ENCODE measurements at places on chromosomes 16 and 17.

DNA sequence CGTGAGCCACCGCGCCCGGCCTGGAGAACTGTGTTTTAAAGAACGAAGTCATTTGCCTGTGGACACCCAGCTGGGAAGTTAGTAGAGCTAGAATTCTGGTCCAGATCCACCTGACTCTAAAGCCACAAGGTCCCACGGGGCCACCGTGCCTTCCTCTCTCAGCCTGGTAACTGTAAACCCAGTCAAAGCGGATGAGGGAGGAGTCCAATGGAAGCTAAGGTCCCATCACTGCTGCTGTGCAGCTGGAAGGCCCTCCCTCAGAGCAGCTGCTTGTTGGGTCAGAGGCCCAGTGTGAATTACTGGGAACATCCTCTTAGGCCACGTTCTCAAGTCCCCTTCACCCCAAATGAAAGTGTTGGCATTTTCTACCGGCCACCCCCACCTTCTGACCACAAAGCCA lies 48.8 kb upstream of the CACNG5 start:
- no peak for DNase-seq

DNA sequence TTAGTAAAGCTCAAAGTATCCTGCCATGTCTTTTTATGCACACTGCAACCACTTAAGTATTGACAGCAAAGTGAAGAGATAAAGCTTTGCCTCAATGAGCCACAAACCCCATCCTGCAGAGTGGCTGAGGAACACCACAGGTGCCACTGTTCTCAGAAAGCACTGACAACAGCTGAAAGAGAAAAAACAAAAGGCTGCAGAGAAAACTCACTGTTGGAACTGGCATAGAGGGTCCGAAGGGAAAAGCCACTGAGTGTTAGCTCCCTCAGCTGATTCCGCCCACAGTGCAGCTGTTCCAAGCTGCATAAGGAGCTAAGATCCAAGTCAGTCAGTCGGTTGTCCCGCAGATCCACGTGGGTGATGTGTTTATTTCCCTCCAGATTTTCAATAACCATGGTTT lies 48.3 kb downstream of the PHLPP2 start:
- no peak for DNase-seq

- DNase-seq: no peak
Observed at GRCh38 chr17:35743626-35744328, 9.3 kb downstream of the GAS2L2 start.

- DNase-seq: no peak
Observed at GRCh38 chr16:1792836-1793577, 498 bp downstream of the IGFALS start.

DNA sequence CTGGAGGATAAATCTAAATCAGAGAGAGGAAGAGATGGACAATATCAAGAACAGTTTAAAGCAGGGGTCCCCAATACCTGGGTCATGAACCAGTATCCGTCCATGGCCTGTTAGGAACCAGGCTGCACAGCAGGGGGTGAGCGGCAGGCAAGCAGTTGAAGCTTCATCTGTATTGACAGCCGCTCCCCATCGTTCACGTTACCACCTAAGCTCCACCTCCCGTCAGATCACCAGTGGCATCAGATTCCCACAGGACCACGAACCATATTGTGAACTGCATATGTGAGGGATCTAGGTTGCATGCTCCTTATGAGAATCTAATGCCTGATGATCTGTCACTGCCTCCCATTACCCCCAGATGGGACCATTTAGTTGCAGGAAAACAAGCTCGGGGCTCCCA lies 226.5 kb downstream of the SLC39A11 start:
- DNase-seq: no peak

GRCh38 chr17:3730881-3731429 lies 7.3 kb downstream of the HASPIN start:
- no peak for DNase-seq

GRCh38 chr17:43710101-43710500 lies 48.4 kb upstream of the MEOX1 start:
- DNase-seq: no peak

DNA sequence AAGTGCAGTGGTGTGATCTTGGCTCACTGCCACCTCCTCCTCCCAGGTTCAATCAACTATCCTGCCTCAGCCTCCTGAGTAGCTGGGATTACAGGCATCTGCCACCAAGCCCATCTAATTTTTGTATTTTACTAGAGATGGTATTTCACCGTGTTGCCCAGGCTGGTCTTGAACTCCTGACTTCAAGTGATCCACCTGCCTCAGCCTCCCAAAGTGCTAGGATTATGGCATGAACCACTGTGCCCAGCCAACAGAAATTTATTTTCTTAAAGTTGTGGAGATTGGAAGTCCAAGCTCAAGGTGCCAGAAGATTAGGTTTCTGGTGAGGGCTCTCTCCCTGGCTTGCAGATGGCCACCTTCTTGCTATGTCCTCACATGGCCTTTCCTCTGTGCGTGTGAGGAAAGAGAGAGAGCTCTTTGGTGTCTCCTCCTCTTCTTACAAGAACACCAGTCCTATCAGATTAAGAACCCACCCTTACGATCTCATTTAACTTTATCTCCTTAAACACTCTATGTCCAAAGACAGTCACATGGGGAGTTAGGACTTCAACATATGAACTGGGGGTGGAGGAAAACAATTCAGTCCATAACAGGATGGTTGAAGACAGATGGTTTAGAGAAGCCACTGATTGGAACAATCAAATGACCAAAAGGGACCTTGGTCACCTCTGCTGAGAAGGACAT lies 31.8 kb downstream of the C16orf82 start:
- DNase-seq: no peak

- DNase-seq: no peak
Observed at GRCh38 chr17:74466111-74466827, at the start of gene CD300A. Gene CD300A, plus strand, starts transcription at chr17:74466634. Its CDS starts 70 bp downstream, at chr17:74466704.

- no peak for DNase-seq
Observed at GRCh38 chr16:68629351-68629910, 15.7 kb upstream of the CDH3 start.

- peak; percentile 70 for DNase-seq
Observed at GRCh38 chr16:86614699-86615098, 36.4 kb downstream of the FOXL1 start.

GRCh38 chr16:28146536-28146935 lies 65.2 kb downstream of the XPO6 start:
- DNase-seq: no peak

DNA sequence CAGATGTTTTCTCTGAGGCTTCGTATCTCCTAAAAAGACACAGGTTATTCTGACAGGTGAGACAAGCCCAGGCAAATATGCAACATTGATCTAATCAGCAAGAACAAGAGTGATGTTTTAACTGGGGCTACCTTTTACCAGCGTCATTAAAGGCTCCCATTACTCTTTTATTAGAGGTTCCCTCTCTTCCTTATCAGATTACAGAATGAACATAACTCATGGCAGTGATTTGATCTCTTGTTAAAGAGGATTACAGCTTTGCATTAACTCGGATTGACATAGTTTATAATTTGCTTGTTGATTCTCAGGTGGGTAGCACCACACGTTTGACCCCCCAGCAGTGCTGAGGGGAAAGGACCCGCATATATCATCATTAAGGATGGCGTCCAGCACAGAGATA lies 90.5 kb downstream of the AATF start:
- DNase-seq: no peak

- DNase-seq: no peak
Observed at GRCh38 chr16:866252-866896, 65.8 kb upstream of the GNG13 start.

DNA sequence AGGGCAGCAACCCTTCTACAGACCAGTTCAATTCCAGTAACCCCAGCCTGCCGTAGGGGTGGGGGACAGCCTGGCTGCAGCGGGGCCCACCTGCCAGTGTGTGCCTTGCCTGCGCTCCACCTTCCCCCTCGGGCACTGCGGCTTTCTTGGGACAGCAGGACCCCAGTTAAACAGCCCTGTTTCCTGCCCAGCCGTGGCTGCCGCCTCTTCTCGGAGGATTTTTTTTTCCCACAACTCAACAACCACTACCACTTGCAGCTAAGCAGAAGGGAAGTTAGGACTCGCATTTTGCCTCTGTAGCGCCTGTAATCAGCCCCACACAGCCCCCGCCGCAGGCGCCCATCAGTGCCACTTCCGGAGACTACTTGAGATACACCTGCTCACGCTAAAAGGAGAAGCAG lies 76.1 kb downstream of the RAI1 start:
- no peak for DNase-seq

- no peak for DNase-seq
Observed at GRCh38 chr17:60473788-60474187, 51.5 kb downstream of the CHCT1 start.

- DNase-seq: peak; percentile 39
Observed at GRCh38 chr17:75810216-75810615, 25.6 kb downstream of the UNK start.

- no peak for DNase-seq
Observed at GRCh38 chr17:67241719-67242341, 3.2 kb downstream of the HELZ start.

DNA sequence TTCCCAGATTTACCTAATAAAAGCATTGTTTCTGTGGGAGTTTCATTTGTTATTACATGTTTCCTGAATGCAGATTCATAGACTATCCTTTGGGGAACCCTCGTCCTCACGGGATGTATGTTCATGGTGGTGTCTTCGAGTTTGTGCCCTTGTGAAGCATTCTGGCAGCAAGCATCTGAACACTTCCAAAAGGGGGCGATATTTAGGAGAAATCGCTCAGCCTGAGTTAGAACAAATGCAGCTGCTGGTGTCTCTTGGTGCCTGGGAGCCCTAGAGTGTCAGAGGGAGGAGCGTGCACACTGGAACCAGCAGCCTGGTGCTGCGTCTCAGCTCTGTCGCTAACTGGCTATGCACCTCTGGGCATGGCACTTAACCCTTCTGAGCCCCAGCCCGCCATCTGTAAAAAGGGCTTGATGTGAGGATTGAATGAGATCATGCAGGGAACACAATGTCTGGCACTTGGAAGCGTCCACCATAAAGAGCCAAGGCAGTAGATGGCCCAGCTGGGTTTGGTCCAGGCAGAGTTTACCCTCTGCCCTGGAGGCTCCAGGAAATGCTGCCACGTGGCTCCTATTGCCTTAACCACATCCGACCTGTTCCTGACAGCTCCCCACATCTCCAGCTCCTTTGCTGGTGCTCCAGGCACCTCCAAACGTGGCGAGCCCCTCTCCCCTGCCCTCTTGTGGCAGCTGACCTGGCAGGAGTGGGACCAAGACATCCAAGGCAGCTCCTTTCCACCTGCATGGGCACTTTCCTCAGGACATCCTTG lies 25.0 kb upstream of the C16orf78 start:
- DNase-seq: no peak

GRCh38 chr17:65487161-65487560 lies 74.3 kb downstream of the AXIN2 start:
- DNase-seq: no peak

DNA sequence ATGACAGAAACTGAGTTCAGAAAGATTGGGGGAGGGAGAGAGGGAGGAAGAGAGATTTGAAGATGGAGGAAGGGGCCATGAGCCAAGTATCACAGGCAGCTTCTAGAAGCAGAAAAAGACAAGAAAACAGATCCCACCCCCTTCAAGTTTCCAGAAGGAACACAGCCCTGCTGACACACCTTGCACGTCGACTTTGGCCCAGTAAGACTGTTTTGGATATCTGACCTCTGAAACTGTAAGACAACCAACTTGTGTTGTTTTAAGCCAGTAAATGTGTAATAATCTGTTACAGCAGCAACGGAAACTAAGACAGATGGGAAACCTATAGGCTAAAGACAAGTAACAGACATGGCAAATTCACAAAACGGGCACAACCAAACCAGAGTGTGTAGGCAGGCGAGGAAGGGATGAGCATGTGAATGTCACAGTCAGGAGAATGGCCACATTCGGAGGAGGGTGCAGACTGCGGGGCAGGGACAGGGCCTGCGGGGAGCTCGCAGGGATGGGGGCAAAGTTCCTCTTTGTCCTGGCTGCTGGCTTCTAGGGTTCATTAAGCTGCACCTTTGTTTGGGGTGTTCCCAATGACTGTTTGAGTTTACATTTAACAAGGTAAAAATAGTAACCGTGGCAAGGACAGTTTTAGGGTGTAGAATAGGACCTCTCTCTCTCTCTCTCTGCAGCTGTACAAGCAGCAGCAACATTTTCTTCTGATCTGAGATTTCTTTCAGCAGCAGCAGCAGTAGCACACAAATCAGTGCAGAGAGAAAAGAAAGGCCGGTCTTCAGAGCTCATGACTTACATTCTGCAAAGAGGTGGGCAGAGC lies 18.3 kb upstream of the ATP2C2 start:
- no peak for DNase-seq

DNA sequence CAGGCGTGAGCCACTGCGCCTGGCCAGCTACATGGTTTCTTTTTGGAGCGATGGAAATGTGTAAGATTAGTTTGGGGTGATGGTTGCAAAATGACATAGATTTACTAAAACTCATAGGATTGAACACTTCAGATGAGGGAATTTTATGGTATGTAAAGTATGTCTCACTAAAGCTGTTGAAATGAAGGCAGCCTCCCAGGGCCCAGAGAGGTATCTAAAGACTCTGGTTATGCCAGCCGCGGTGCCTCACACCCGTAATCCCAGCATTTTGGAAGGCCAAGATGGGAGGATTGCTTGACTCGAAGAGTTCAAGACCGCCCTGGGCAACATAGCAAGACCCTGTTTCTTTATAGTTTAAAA lies 254.9 kb downstream of the PARN start:
- no peak for DNase-seq

- DNase-seq: no peak
Observed at GRCh38 chr16:64416216-64417005, 705.5 kb downstream of the CDH11 start.

DNA sequence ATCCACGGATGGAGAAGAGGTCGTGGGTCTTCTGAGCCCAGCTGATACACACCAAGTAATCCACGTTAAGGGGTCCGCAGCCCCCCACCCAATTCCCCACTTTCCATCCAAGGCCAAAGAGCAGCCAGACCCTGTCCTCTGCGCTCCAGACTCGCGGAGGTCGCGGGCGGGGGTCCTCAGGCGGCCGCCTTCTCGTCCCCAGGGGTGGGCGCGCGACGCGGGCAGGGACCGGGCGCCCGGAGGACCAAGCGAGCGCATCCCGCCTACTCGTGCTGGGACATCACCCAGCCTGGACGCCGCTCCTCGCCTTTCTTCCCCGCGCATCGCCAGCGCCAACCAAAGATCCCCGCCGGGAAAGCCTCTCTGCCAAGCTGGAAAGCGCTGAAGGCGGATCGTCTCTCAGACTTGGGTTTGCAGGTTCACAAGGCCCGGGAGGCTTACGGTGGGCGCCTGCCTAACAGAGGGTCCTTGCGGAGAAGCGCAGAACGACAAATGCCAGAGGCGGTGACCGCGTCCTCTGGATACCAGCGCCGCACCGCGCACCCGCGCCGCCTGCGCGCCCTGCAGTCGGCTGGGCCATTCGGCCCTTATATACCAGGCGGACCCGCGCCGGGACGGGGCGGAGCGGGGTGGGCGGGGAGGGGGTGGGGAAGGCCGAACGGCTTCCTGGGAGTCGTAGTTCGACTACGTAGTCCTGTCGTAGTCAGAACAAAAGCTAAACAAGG lies 471.6 kb downstream of the SOX9 start:
- no peak for DNase-seq

DNA sequence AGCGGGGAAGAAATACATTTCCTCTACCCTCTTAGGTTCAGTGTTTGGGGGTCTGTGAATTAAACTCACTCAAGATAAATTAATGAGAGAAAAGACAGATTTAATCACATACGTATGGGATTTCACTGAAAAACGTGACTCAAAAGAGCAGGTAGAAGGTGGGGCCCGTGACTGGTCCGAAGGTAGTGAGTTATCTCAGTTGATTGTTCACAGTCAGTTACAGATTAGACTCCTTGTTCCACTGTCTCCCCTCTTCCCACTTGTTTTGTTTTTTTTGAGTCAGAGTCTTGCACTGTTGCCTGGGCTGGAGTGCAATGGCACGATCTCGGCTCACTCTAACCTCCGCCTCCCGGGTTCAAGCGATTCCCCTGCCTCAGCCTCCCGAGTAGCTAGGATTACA lies 301.2 kb downstream of the SEC14L1 start:
- DNase-seq: no peak

- no peak for DNase-seq
Observed at GRCh38 chr17:61967729-61968128, 39.9 kb upstream of the INTS2 start.

Measured in tibial artery (tissue), 4 donors.